ENCODE measurements at places on chromosomes 5 and 9. TPM values are rescaled to one million over a fixed set of nuclear protein-coding genes. Genes with fewer than 3 reads are reported as not detected.

Gene FRMPD1
- 0.25 TPM for polyA plus RNA-seq

Gene DDX4
- polyA plus RNA-seq: not detected

Gene TAF1L
- not detected for polyA plus RNA-seq

Gene TCF7
- polyA plus RNA-seq: 2.6 TPM

- peaks cover 25% of the 10 kb centered on the region for H3K36me3 ChIP-seq
- no peak overlapping the region for H3K27ac ChIP-seq
- no peak overlapping the region for H3K4me3 ChIP-seq
- no peaks in the 10 kb centered on the region for H3K27me3 ChIP-seq
- DNase-seq: no peak
Observed at GRCh38 chr9:113599646-113600022, 136.1 kb downstream of the RGS3 start.

GRCh38 chr9:86585422-86586143 is 231.4 kb upstream of the TUT7 start:
- H3K4me3 ChIP-seq: no peak overlapping the region
- H3K36me3 ChIP-seq: no peaks in the 10 kb centered on the region
- no peak overlapping the region for H3K27ac ChIP-seq
- peaks cover 3% of the 10 kb centered on the region for H3K4me1 ChIP-seq
- DNase-seq: no peak

- no peak for DNase-seq
- no peak overlapping the region for H3K27ac ChIP-seq
- no peak overlapping the region for H3K4me3 ChIP-seq
- H3K36me3 ChIP-seq: no peaks in the 10 kb centered on the region
Observed at GRCh38 chr9:113481176-113481787, 17.8 kb downstream of the RGS3 start.

- H3K4me1 ChIP-seq: peaks cover 12% of the 10 kb centered on the region
- H3K4me3 ChIP-seq: no peak overlapping the region
- no peaks in the 10 kb centered on the region for H3K27me3 ChIP-seq
- peaks cover 3% of the 10 kb centered on the region for H3K36me3 ChIP-seq
- DNase-seq: no peak
Observed at GRCh38 chr5:151076616-151077015, 4.2 kb downstream of the TNIP1 start.

GRCh38 chr9:105259274-105259673 is 14.8 kb downstream of the SLC44A1 start:
- no peak overlapping the region for H3K4me3 ChIP-seq
- H3K27me3 ChIP-seq: no peaks in the 10 kb centered on the region
- H3K27ac ChIP-seq: no peak overlapping the region
- DNase-seq: no peak

DNA sequence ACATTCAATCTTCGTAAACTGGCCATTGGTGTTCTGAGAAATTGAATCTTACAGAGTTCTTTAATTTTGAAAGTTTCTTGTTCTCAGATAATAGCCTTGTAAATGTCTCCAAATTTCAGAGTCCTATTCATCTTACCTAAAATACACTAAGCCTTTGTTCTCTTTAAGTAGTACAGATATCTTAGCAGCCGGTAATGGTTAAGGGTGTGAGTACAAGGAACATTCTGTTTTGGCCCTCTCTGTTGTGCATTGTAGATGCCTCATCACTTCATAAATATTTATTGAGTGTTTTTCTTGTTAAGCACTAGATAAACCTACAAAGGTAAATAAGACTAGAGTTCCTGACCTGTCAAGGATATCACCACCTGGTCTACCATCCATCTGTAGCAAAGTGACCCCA is 35.2 kb downstream of the ZCCHC7 start:
- no peak overlapping the region for H3K4me3 ChIP-seq
- no peak overlapping the region for H3K27ac ChIP-seq
- DNase-seq: no peak
- H3K27me3 ChIP-seq: no peaks in the 10 kb centered on the region
- no peaks in the 10 kb centered on the region for H3K4me1 ChIP-seq
- H3K36me3 ChIP-seq: no peaks in the 10 kb centered on the region

DNA sequence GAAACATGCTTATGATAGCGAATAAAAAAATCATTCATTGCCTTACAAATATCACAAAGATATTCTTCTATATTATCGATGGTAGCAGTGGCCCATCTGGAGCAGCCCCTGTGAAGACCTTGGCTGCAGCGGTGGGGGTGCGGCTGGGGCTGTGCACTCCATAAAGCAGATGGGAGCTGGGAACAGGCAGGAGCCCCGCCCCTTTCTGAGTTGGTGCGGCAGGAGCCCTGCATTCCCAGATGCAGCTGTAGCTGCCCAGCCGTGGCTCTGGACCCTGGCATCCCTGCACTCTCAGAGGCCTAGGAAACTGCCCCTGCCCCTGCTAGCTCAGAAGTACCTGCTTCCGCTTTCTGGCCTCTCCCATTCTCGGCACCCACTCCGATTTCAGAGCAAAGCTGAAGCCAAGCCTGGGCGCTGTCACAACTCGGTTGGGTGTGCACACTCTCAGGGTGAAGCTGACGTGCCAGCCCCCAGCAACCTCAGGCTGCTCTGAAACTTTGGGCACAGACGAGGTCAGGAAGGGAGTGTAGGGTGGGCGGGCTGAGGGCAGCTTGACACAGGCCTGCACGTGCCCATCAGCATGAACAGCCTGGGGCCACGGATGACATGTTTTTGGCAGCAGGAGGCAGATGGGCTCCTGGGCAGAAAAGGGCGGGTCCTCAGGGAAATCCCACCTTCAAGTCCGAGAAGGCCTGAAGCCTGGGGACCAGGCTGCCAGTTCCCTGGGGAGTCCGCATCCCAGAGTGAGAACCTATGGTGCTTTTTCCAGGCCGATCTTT is 1440.8 kb upstream of the ACO1 start:
- H3K4me3 ChIP-seq: no peak overlapping the region
- H3K36me3 ChIP-seq: no peaks in the 10 kb centered on the region
- H3K4me1 ChIP-seq: no peaks in the 10 kb centered on the region
- H3K27me3 ChIP-seq: no peaks in the 10 kb centered on the region
- DNase-seq: no peak

GRCh38 chr5:30809933-30810332 is 383.6 kb upstream of the CDH6 start:
- no peaks in the 10 kb centered on the region for H3K27me3 ChIP-seq
- DNase-seq: no peak
- no peak overlapping the region for H3K27ac ChIP-seq
- no peaks in the 10 kb centered on the region for H3K4me1 ChIP-seq
- H3K36me3 ChIP-seq: no peaks in the 10 kb centered on the region
- no peak overlapping the region for H3K4me3 ChIP-seq

DNA sequence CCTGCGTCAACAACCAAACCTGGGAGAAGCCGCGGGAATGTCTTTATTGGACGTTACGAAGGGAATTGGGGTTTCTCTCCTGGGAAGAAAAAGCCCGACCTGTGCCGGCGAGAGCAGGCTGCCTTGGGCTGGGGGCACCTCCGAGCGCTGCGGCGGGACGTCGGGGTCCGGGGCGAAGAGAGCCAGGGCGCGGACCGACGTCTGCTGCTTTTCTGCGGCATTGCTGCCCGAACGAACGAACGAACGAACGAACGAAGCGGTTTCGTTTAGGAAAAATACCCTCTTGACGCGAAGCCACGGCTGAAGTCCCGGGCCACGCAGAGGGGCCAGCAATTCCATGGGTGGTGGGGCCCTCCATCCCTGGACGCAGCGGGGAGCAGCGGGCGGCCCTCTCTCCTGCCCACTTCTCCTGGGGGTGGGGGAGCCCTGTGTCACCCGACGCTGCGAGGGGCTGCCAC is 4.8 kb upstream of the PITX1 start:
- peaks cover 20% of the 10 kb centered on the region for H3K27me3 ChIP-seq
- H3K36me3 ChIP-seq: no peaks in the 10 kb centered on the region
- H3K27ac ChIP-seq: no peak overlapping the region
- DNase-seq: no peak

GRCh38 chr5:106766916-106767315 is 903.8 kb downstream of the EFNA5 start:
- H3K36me3 ChIP-seq: no peaks in the 10 kb centered on the region
- no peak for DNase-seq
- H3K4me3 ChIP-seq: no peak overlapping the region
- H3K4me1 ChIP-seq: no peaks in the 10 kb centered on the region

GRCh38 chr5:137665678-137666460 is 70.0 kb downstream of the KLHL3 start:
- H3K4me3 ChIP-seq: no peak overlapping the region
- peak overlapping the region; percentile 74 for H3K27ac ChIP-seq
- H3K36me3 ChIP-seq: no peaks in the 10 kb centered on the region
- H3K4me1 ChIP-seq: peaks cover 4% of the 10 kb centered on the region
- H3K27me3 ChIP-seq: no peaks in the 10 kb centered on the region
